Nephron progenitor cell (in vitro differentiated cells): ENCODE measurements at places on chromosomes 11 and 22.

DNA sequence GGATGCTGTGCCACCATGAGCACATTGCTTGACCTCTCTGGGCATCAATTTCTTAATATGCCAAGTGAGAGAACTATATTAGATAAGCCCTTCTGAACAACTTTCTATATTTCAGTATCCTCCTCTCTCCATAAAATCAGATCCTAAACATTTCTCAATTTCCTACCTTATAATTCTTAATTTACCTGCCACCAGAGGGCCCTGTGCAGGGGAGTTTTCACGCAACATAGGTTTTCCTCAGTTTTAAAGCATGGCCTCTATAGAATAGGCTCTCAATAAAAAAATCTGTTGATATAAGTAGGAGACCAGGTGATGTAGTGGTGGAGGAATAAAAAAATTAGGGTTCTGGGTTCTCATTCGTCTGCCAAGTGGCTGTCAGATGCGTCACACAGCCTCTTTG lies 83.7 kb upstream of the DBX1 start:
- H3K27ac ChIP-seq = no peak overlapping the region
- DNase-seq = no peak
- no peak overlapping the region for H3K4me3 ChIP-seq

- peaks cover 8% of the 10 kb centered on the region for H3K4me1 ChIP-seq
- no peak overlapping the region for H3K4me3 ChIP-seq
- DNase-seq = peak; percentile 5
- no peaks in the 10 kb centered on the region for H3K36me3 ChIP-seq
- peaks cover 6% of the 10 kb centered on the region for H3K27me3 ChIP-seq
Observed at GRCh38 chr11:1228921-1229451, 6.1 kb downstream of the MUC5B start.

GRCh38 chr11:14127679-14128078 lies 165.2 kb downstream of the SPON1 start:
- no peaks in the 10 kb centered on the region for H3K4me1 ChIP-seq
- H3K27ac ChIP-seq = no peak overlapping the region
- H3K4me3 ChIP-seq = no peak overlapping the region
- H3K36me3 ChIP-seq = peaks cover 53% of the 10 kb centered on the region
- no peak for DNase-seq
- no peaks in the 10 kb centered on the region for H3K27me3 ChIP-seq

- DNase-seq = no peak
- peaks cover 10% of the 10 kb centered on the region for H3K36me3 ChIP-seq
- no peaks in the 10 kb centered on the region for H3K27me3 ChIP-seq
- peak overlapping the region; percentile 90 for H3K4me3 ChIP-seq
Observed at GRCh38 chr22:31491218-31491962, 1.7 kb upstream of the EIF4ENIF1 start.

GRCh38 chr11:25339281-25339680 lies 842.4 kb downstream of the LUZP2 start:
- no peak overlapping the region for H3K4me3 ChIP-seq
- no peak for DNase-seq
- no peaks in the 10 kb centered on the region for H3K36me3 ChIP-seq

GRCh38 chr22:42930810-42931420 lies 73.8 kb upstream of the ARFGAP3 start:
- H3K4me3 ChIP-seq = no peak overlapping the region
- peaks cover 42% of the 10 kb centered on the region for H3K4me1 ChIP-seq
- H3K27me3 ChIP-seq = peaks cover 3% of the 10 kb centered on the region
- no peak for DNase-seq
- no peak overlapping the region for H3K27ac ChIP-seq
- H3K36me3 ChIP-seq = no peaks in the 10 kb centered on the region

DNA sequence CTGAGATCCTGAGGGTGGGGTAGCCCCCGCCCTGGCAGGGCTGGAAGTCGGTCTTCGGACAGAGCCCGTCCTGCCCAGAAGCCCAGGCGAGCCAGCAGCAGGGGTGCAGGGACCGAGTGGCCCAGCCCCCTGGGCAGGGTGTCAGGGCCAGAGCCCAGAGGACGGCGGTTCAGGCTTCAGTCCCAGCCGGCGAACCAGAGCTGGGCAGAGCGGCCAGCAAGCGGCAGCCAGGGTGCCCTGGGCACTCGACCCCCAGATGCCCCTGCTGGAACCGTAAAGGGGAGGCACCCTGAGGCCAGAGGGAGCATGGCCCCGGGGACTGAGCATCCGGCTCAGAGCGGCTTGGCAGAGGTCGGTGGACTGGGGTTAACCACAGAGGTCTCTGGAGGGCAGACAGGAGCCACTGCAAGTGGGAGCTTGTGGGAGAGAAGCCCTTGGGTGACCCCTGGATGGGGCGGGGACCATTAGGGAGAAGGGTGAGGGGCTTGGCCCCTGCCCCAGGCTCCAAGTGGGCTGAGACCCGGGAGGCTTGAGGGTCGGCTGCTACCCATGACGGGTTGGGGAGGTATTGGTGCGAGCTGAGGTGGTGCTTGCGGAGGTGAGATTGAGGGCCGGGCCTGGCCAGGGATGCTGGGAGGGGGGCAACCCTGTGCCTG lies 15.9 kb downstream of the LSP1 start:
- peaks cover 40% of the 10 kb centered on the region for H3K4me1 ChIP-seq
- H3K4me3 ChIP-seq = no peak overlapping the region
- H3K27ac ChIP-seq = no peak overlapping the region
- peaks cover 30% of the 10 kb centered on the region for H3K27me3 ChIP-seq
- H3K36me3 ChIP-seq = no peaks in the 10 kb centered on the region
- DNase-seq = no peak

GRCh38 chr11:46901156-46901555 lies 17.2 kb downstream of the LRP4 start:
- peaks cover 25% of the 10 kb centered on the region for H3K4me1 ChIP-seq
- DNase-seq = no peak
- peaks cover 58% of the 10 kb centered on the region for H3K36me3 ChIP-seq
- no peak overlapping the region for H3K4me3 ChIP-seq
- H3K27me3 ChIP-seq = no peaks in the 10 kb centered on the region

DNA sequence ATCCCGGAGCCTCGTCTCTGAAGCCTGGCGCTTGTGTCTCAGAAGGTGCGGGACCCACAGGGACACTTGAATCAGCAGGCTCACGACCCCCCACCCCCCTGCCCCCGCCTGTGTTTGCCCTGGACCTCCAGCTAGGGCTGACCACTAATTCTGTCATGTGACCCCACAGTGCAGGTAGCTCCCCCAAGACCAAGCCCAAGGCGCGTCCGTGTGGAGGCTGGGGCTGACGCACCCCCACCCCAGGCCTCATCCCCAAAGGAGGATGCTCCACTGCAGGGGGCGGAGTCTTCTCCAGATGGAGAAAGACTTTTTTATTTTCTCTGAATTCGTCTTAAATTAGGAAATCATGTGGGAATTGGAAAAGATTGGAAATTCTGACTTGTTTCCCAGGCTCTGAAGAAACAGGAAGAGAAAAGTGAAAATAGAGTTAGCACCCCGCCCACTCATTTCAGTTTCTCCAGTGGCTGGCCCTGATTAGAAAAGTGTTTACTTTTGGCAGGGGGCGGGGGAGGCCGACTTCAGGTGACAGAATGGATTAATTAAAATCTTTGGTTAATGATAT lies 1.0 kb upstream of the RELA start:
- peak overlapping the region; percentile 89 for H3K4me3 ChIP-seq
- peak; percentile 44 for DNase-seq
- H3K27ac ChIP-seq = peak overlapping the region; percentile 97
- peaks cover 15% of the 10 kb centered on the region for H3K27me3 ChIP-seq

DNA sequence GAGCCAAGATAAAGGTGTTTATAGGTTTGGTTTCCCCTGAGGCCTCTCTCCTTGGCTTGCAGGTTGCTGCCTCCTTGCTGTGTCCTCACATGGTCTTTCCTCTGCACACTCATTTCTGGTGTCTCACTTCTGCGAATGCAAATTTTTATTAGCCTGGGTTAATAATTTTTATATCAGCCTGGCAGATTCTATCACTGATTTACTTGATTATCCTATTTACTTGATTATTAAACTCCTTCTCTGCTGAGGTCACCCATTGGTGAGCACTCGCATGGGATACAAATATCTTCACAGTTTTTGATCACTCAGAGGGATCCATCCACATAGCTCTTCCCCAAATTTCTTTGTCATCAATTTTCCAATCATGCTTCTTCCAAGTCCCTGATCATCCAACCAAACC lies 90.9 kb upstream of the IGLL5 start:
- no peaks in the 10 kb centered on the region for H3K4me1 ChIP-seq
- H3K27ac ChIP-seq = no peak overlapping the region
- peaks cover 39% of the 10 kb centered on the region for H3K27me3 ChIP-seq
- DNase-seq = no peak
- H3K36me3 ChIP-seq = no peaks in the 10 kb centered on the region

GRCh38 chr22:30891781-30892180 lies 76.8 kb downstream of the MORC2 start:
- no peak overlapping the region for H3K4me3 ChIP-seq
- H3K4me1 ChIP-seq = no peaks in the 10 kb centered on the region
- peak overlapping the region; percentile 91 for H3K27ac ChIP-seq
- peaks cover 5% of the 10 kb centered on the region for H3K36me3 ChIP-seq

- no peak overlapping the region for H3K4me3 ChIP-seq
- H3K4me1 ChIP-seq = peaks cover 36% of the 10 kb centered on the region
- no peaks in the 10 kb centered on the region for H3K36me3 ChIP-seq
- DNase-seq = no peak
Observed at GRCh38 chr11:133892584-133893380, 47.5 kb upstream of the SPATA19 start.

- H3K36me3 ChIP-seq = peaks cover 9% of the 10 kb centered on the region
- H3K27me3 ChIP-seq = peaks cover 2% of the 10 kb centered on the region
- H3K4me1 ChIP-seq = peaks cover 10% of the 10 kb centered on the region
- no peak overlapping the region for H3K4me3 ChIP-seq
Observed at GRCh38 chr11:83042964-83043711, 28.6 kb downstream of the RAB30 start.

GRCh38 chr11:132072044-132072857 lies 701.8 kb downstream of the NTM start:
- H3K36me3 ChIP-seq = no peaks in the 10 kb centered on the region
- H3K27me3 ChIP-seq = peaks cover 4% of the 10 kb centered on the region

DNA sequence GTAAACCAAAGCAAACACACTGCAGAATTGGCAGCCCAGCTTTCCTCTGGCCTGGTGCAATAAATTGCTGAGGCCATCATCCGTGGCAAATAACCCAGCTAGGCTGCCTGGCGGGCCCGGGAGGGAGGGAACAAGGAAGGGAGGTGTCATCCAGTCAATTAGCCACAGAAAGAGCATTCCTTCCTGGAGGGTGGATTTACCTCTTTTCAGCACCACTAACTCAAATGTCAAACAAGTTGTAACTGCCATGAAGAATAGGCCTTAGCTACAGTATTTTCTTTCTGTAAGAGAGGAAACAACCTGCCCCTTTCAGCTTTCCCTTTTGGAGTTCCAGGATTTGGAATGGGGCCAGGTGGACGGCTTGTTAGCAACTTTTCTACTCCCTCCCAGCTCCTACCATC lies 163.8 kb upstream of the BDNF start:
- H3K4me1 ChIP-seq = peaks cover 85% of the 10 kb centered on the region
- DNase-seq = peak; percentile 80
- H3K4me3 ChIP-seq = peak overlapping the region; percentile 58
- H3K27me3 ChIP-seq = peaks cover 7% of the 10 kb centered on the region
- peak overlapping the region; percentile 77 for H3K27ac ChIP-seq
- H3K36me3 ChIP-seq = no peaks in the 10 kb centered on the region

DNA sequence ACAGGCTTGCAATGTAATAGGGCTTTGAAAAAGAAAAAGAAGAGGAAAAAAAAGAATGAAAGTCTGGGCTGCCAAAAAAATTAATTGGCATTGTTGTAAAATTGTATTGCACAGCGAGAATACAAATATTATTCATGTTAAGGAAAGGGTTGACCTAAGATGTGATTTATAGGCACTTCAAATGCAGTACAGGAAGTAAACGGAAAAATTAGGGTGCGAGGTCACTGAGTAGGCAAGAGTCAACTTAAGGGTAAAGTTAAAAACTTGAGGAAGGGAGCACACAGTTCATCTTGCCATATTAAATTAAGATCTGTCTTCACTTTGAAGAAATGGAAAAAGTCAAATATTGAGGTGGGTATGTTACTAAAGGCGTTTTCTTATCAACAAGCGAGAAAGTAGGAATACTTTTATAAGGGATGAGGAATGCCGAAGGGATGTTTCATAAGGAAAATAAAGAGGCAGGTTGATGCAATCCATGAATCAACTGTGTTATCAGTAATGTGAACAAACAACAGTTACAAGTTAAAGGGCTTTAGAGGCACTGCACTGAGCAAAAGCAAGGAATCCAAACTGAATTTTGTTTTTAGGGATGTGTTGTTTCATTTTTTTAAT lies 123.0 kb downstream of the WT1 start:
- H3K27ac ChIP-seq = peak overlapping the region; percentile 98
- no peak for DNase-seq
- peaks cover 97% of the 10 kb centered on the region for H3K4me1 ChIP-seq
- peak overlapping the region; percentile 77 for H3K4me3 ChIP-seq

DNA sequence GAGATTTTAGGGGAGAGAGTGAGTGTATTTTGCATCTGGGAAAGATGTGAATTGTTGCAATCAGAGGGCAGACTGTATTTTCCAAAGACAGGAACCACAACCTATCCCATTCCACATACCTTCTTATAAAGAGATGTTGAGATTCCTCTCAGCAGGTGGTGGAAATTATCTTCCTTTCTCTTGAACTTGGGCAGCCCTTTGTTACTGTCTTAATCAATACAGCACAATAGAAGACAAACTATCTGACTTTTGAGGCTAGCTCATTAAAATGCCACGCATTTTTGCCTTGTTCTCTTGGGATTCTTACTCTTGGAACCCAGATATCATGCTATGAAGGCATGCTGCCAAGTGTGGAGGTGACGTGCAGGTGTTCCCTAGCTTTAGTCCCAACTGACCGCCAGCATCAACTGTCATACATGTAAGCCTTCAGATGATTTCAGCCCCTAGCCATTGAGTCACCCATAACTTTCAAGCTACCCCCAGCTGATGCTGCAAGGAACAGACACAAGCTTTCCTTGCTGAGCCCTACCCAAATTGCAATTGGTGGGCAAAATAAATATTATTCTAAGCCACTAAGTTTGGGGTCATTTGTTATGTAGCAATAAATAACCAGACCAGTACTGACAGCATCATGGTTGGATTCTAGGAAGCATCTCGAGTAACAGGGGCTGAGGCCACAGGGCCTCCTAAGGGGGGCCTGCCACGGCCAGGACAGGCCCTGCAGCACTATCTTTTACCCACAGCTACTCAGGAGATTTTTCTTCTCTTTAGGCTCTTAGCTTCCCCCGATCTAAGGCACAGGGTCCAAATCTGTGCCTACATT lies 63.0 kb downstream of the RPL27A start:
- H3K36me3 ChIP-seq = peaks cover 9% of the 10 kb centered on the region
- DNase-seq = no peak
- peaks cover 38% of the 10 kb centered on the region for H3K4me1 ChIP-seq
- peak overlapping the region; percentile 13 for H3K4me3 ChIP-seq
- H3K27me3 ChIP-seq = no peaks in the 10 kb centered on the region
- H3K27ac ChIP-seq = peak overlapping the region; percentile 73

DNA sequence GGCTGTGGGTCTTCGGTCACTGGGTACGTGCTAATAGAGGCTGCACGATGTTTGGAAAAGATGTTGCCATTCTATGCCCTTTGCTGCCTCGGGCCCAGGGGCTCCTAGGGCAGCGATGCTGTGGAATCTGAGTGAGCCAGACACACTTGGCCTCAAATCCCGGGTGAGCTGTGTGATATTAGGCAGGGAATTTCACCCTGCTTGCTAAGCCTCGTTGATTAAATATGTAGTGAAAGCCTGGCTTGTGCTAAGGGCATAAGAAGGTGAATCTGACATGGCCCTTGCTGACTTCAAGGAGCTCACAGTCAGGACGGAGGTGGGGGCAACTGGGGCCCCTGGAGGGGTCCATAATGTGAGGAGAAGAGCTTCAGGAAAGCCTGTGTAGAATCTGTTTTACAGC lies 5.4 kb upstream of the HMOX1 start:
- H3K4me3 ChIP-seq = no peak overlapping the region
- no peak for DNase-seq
- H3K27ac ChIP-seq = no peak overlapping the region
- peaks cover 13% of the 10 kb centered on the region for H3K27me3 ChIP-seq
